Activated CD4-positive, alpha-beta T cell treated with anti-CD3 and anti-CD28 coated beads for 1 hour (primary cell): ENCODE measurements at places on chromosomes 6 and 20.

DNA sequence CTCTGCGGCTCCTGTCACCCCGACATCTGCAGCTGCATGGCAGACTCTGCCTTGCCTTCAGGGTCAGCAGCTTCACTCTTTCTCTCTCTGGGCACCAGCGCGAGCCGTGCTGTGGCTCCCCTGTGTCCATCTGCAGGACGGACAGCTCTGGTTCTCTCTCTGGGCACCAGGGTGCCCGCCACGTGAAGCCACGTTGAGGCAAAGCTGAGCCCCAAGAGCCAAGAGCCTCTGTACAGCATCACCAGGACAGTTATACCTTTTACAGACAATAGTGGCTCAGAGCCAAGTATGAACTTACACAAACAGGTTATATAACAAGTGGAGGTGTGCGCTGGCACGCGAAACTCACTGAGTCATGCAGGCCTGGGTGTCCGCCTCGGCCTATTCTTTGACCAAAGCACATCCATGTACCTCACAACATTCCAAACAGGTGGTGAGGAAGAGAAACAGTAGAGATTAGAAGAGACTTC lies 50.8 kb downstream of the FAM50B start:
- DNase-seq, result no peak

- DNase-seq, result no peak
Measured at GRCh38 chr6:150666071-150666470, 66.4 kb downstream of the PLEKHG1 start.

DNA sequence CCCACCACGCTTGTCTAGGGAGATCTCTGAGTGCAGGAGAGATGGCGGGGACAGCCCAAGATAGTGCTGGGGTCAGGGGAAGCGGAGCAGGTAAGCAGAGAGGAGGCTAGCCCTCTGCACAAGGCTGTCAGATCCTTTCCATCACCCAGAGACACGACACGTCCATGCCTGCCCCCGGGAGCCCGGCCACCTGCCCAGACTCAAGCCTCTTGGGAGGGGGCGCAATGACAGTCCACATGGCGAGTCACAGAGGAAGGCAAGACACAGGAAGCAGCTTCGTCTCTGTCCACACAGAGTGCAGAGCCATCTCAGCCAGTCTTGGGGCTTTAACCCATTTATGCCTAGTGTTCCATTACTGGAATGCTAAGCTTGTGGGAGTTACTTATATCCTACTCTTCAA lies 78.4 kb downstream of the PREX1 start:
- DNase-seq, result no peak

GRCh38 chr6:92753956-92754355 lies 665.4 kb downstream of the EPHA7 start:
- no peak for DNase-seq

GRCh38 chr20:8271727-8272126 lies 139.7 kb downstream of the PLCB1 start:
- DNase-seq, result no peak

- no peak for DNase-seq
Measured at GRCh38 chr20:54491506-54491905, 16.1 kb downstream of the DOK5 start.

- no peak for DNase-seq
Measured at GRCh38 chr6:5704708-5705107, 302.0 kb downstream of the NRN1 start.

- DNase-seq, result no peak
Measured at GRCh38 chr6:96899019-96899418, 1.3 kb upstream of the NDUFAF4 start.

- no peak for DNase-seq
Measured at GRCh38 chr6:139370283-139370998, 4.0 kb downstream of the CITED2 start.

DNA sequence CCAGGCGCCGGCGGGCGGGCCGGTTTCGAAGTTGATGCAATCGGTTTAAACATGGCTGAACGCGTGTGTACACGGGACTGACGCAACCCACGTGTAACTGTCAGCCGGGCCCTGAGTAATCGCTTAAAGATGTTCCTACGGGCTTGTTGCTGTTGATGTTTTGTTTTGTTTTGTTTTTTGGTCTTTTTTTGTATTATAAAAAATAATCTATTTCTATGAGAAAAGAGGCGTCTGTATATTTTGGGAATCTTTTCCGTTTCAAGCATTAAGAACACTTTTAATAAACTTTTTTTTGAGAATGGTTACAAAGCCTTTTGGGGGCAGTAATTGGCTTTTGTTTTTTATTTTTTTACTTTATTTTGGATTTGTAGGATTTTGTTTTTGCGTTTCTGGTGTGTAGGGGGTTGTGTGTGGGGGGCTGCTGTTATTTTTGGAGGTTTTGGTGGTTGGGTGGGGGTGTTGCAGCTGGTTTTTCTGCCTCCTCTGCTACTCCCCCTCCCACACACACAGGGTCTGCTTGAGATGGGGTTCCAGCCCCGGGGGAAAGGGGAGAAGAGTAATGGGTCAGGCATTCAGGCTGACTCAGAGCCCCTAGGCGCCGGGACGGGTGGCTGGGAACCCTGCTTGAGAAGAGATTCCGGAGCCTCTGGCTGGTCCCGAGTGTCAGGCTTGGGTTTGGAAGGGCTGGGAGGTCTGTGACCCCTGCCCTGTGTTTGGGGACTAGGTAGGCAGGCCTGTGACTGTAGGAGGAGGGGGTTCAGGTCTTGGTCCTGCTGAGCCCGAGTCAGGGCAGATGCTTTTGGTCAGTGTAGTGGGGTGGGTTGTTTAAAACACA lies 2.0 kb downstream of the CEBPB start:
- DNase-seq, result peak; percentile 70

GRCh38 chr6:89510393-89510792 lies 77.4 kb downstream of the ANKRD6 start:
- DNase-seq, result no peak

- DNase-seq, result no peak
Measured at GRCh38 chr6:170290296-170291128, at the start of gene DLL1. DLL1 (minus strand) TSS chr6:170291078; CDS start chr6:170290139, 939 bp downstream.

DNA sequence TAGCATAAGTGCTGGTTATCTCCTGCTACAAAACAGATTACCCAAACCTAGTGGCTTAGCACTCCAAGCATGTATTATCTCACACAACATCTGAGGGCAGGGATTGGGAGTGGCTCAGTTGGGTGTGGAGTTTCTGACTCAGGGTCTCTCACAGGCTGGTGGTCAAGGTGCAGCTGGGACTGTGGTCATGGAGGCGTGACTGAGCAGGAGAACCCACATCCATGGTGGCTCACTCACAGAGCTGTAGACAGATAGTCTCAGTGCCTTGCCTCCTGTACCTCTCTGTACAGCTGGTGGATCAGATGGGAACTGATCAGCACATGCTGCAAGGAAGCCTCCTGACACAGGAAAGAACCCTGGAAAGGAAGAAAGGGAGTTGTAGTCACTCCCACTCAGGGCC lies 83.1 kb upstream of the CST7 start:
- DNase-seq, result no peak

- no peak for DNase-seq
Measured at GRCh38 chr20:49578436-49578835, 10.5 kb upstream of the PTGIS start.

DNA sequence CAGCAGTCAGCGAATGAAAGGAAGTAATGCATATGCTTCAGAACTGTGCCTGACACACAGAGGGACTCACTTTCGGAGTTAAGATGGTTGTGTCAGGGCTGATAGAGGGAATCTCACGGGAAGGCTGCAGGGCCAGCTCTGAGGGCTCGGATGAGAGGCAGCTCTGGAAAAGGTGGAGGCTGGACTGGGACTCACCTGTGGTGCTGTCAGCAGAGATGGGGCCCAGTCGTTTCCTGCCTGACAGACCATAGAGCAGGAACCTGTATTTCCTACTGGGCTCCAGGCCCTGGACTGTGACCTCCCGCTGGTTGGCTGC lies 9.3 kb downstream of the CYP21A2 start:
- no peak for DNase-seq

- no peak for DNase-seq
Measured at GRCh38 chr20:34090645-34091044, 21.4 kb downstream of the EIF2S2 start.

GRCh38 chr6:117498159-117498558 lies 15.7 kb downstream of the DCBLD1 start:
- DNase-seq, result no peak

GRCh38 chr20:48246061-48246790 lies 460.9 kb upstream of the SULF2 start:
- no peak for DNase-seq

DNA sequence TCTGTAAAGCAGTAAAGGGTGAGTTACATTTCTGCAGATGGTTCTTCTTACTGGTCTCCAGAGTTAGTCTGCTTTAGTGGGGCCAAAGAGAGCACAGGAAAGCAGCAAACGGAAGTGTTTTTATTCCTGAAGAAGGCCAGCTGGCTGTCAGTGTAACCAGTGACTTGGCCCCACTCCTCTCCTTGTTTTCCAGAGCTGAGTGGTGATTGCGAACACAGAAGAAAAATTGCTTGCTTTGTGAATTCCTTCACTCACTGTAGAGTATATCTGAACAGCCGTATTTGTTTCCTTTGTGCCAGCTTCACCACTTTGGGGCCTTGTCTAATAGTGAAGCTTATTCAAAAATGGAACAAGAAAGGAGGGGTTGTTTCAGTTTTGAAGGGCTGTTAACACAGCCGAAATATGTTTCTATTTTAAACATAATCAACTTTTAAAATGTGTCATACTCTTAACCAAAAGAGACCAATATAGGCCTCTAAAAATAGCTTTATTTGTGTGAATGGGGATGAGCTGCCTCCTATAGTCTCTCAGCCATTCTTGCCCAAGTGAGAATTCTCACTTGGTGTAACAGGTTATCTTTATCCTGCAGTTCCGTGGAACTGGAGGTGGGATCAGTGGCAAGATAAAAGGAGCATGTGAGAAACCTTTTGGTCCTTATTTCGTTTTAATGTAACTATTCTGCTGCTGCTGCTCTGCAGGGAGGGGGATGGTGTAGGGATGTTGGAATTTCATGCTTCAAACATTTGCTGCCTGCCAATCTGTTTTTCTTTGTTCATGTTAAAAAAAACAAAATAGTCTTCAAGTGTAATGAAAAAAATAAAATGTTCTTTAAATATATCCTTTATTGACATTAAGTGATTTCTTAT lies 37.8 kb downstream of the ZC2HC1B start:
- no peak for DNase-seq

DNA sequence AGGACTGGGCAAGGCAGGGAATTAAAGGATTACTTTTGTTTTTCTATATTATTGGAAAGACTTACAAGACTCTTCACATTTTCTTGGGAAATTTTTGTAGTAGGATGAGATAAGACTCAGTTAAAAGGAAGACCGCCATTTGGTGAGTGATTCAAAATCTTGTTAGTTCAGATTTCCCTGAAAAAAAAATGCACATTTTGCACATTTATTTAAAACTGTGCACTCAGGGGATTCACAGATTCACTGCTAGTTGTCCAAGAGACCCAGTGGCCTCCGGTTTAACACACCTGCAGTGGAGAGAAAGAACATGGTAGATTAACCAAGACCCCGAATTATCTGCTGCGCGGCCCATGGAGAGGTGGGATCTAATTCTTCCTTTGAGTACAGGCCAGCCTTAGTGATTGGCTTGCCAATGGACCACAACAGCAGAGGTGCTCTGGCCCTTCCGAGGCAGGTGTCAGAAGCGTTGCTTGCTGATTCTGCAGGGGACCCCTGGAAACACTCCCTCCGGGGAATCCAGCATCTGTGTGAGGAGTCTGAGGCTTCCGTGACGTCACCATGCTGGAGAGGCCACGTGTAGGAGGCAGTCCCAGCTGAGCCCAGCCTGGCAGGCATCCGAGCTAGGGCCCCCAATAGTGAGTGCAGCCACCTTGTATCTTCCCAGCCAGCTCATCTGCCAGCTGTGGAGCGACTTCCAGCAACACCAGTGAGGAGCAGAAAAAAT lies 68.9 kb downstream of the ZNF217 start:
- DNase-seq, result no peak

- DNase-seq, result no peak
Measured at GRCh38 chr20:18279242-18279641, 9.1 kb upstream of the ZNF133 start.

- no peak for DNase-seq
Measured at GRCh38 chr6:109465772-109466171, 10.2 kb upstream of the MICAL1 start.

DNA sequence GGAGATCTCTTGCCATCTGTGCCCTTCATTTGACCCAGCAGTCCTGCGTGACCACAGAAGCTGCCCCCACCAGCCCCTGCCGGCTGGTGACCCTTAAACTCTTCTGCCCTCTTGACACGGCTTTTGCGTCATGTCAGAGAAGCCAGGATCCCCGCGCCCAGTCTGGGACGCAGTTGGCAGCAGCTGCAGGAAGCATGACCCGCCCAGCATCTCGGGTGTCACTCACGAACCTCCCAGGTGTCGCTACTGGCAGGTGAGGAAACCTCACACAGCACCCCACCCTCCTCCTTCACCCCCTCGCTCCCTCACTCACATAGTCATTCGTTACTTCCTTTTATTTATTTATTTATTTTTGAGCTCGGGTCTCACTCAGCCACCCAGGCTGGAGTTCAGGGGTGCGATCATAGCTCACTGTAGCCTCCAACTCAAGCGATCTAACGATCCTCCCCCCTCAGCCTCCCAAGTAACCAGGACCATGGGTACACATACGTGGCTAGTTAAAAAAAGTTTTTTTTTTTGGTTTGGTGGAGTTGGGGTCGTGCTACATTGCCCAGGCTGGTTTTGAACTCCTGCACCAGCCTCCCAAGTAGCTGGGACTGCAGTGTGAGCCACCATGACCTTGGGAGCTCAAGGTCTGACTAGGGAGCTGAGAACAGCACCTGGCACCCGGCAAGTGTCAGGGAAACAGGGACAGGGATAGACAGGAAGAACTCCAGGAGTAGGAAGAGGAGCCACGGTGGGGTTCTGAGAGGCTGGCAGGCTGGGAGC lies 14.1 kb upstream of the SPDEF start:
- no peak for DNase-seq

- DNase-seq, result no peak
Measured at GRCh38 chr6:11208854-11209253, 23.6 kb downstream of the NEDD9 start.
